M059J (cell line): ENCODE measurements at places on chromosomes 2 and 18.

DNA sequence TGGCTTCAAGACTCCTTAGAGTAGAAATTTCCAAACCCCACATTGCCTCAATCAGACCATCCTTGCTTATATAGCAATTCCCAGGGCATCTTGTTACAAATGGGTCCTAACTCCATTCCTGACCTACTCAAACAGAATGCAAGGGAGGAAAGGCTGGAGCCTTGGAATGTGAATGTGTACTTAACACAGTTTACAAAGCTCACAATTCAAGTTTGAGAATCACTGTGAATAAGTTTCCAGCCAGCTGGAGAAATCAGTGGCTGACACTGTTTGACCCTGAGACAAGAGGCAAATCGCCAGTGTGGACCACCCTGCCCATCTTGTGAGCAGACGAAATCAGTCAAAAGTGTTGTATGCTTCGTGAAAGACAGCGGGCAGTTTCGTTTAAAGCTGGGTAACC, 65.5 kb downstream of the SOWAHC start:
- no peak for DNase-seq

DNA sequence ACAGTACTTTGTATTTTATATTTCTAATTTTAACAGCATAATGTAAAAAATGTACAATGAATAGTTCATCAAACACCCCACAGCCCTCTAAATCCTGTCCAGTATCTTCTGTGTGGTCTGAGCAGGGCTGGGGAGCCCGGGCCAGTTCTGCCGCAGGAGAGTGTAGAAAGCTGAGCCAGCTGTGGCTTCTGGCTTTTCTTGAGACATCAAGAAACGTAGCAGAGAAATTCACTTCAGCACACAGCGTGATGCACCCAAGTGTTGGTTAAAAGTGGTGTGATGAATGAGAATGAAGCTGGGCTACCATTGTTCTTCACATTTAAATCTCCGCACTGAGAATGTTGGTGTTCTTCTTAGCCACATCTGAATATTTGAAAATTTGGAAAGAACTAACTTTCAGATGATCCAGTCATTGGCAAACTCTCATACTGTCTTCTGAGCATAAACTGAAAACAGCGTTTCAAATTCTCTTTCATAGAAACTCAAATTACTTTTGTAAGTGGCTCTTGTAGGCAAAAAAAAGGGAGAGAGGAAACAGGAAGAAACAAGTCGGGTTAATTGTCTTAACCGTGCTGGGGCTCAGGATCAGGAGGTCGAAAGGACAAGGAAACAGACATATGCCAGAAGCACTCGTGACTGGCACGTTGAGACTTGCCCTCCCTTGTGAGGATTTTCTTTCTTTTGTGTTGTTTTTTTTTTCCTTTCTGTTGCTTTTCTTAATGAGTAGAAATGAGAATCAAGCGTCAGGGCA, 23.4 kb upstream of the TMEM87B start:
- no peak for DNase-seq

- DNase-seq, result no peak
Observed at GRCh38 chr2:70214953-70215549, 24.2 kb upstream of the C2orf42 start.

GRCh38 chr18:63505566-63506335, 29.0 kb downstream of the SERPINB5 start:
- DNase-seq, result peak; percentile 50

DNA sequence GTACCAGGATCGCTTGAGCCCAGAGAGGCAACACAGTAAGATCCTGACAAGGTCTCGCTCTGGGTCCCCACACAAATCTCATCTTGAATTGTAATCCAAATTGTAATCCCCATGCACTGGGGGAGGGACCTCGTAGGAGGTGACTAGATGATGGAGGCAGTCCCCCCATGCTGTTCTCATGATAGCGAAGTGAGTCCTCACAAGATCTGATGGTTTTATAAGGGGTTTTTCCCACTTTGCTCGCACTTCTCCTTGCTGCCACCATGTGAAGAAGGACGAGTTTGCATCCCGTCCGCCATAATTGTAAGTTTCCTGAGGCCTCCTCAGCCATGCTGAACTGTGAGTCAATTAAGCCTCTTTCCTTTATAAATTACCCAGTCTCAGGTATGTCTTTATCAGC, 46.0 kb upstream of the SERTAD2 start:
- DNase-seq, result peak; percentile 34

GRCh38 chr2:238146884-238147544, 8.5 kb downstream of the KLHL30 start:
- DNase-seq, result no peak

GRCh38 chr2:207528980-207529329, 807 bp upstream of the CREB1 start:
- peak; percentile 41 for DNase-seq
